Bronchial epithelial cell (primary cell): ENCODE measurements at places on chromosomes 1 and 21. TPM values are rescaled to one million over a fixed set of nuclear protein-coding genes. Genes with fewer than 3 reads are reported as not detected.

The IVL gene
- total RNA-seq, result 1.6 and 14.6 TPM in 2 replicates

The HCRTR1 gene
- total RNA-seq, result not detected in 2 replicates

The ADORA3 gene
- total RNA-seq, result not detected in 2 replicates

The ETV3L gene
- not detected in 2 replicates for total RNA-seq

The UBE2G2 gene
- total RNA-seq, result 67.4 and 70.0 TPM in 2 replicates

- no peak for DNase-seq
Observed at GRCh38 chr1:66395202-66396061, 138.5 kb upstream of the SGIP1 start.

DNA sequence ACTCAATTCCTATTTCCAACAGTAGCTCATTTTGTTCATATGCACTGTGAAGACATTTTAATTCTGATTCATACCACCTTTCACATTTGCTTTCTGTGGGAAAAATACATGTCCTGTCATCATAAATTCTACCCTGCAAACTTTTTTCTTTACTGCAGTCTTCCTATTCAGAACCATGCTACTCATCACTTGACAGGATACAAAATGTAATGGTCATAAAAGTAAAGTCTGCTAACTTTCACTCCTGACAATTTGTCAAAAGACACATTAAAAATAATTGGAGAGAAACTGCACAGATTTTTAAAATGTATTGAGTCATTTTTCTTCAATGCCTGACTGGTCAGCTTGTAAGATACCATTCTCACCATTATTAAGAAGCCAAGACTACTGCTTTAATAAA is 1817.1 kb downstream of the BRINP3 start:
- DNase-seq, result no peak

DNA sequence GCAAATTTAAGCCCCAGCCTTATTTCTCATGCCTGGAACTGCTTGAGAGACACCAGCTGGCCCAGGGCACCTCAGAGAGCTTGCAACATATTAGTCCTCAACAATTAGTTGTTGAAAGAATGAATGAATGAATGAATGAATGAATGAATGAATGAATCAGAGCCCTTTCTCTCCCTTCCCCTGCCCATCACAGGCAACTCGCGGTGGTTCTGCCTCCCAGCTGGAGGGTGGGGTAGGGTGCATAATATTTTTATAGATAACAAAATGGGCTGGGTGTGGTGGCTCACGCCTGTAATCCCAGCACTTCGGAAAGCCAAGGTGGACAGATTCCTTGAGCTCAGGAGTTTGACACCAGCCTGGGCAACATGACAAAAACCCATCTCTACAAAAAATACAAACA is 110.1 kb downstream of the CCDC185 start:
- no peak for DNase-seq

- DNase-seq, result peak; percentile 47
Observed at GRCh38 chr21:35508139-35508888, 459.2 kb upstream of the RUNX1 start.

DNA sequence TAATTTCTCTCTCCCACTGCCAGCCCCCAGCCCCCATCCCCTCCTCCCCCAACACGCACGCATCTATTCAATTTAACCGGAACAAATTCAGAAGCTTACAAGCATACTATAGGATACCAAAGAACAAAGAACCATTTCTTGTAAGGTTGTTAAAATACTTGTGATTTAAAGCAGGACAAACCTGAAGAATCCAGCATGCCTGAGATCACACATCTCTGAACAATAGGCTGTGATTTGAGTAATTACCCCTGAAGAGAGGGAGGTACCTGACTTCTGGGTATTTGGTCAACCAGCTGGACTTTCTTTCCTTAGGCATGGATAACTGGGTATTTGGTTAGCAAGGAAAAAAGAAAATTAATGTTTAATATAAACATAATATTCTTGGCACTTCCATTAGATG is 105.1 kb downstream of the NMNAT2 start:
- DNase-seq, result no peak

GRCh38 chr21:45386728-45387371 is 18.1 kb upstream of the COL18A1 start:
- DNase-seq, result peak; percentile 39

DNA sequence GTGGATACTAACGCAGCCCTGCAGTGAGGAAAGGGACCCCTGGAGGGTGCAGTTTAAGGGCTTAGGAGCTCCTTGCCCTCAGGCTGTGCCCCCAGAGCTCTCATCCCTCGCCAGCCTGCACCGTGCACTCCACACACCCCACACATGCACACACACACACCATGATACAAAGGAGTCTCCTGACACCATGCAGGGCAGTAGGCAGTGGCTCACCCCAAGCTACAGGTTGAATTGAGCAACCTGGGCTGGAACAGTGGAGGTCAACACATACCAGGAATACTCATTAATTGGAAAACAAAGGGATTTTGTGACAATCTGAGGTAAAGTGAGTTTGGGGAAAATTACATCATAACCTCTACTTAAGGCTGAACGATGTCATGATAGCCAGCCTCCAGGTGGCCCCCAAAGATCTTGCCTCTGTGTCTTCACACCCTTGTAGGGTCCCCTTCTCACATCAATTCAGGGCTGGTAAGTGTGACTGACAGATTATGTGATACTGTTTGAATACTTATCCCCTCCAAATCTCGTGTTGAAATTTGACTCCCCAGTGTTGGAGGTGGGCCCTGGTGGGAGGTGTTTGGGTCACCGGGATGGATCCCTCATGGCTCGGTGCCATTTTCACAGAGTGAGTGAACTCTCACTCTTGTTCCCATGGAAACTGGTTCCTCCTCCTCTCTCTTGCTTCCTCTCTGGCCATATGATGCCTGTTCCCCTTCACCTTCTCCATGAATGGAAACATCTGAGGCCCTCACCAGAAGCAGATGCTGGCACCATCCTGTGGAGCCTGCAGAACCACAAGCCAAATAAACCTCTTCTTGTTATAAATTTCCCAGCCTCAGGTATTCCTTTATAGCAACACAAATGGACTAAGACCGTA is 111.0 kb upstream of the RAB4A start:
- DNase-seq, result no peak
